ENCODE measurements at places on chromosomes 13 and 19. TPM values are rescaled to one million over a fixed set of nuclear protein-coding genes. Genes with fewer than 3 reads are reported as not detected.

MUC16 gene
- total RNA-seq: 0.66 TPM

ANKRD24 gene
- 2.1 TPM for total RNA-seq

TNFSF11 gene
- total RNA-seq: 3.9 TPM

VSTM1 gene
- total RNA-seq: not detected

CYP4F11 gene
- total RNA-seq: 3.9 TPM

ZIK1 gene
- total RNA-seq: 3.3 TPM

SCAF1 gene
- 16.1 TPM for total RNA-seq

GIPC3 gene
- 0.78 TPM for total RNA-seq

CCDC8 gene
- total RNA-seq: 13.0 TPM

ZIM2 gene
- not detected for total RNA-seq

RDH8 gene
- total RNA-seq: not detected

DNA sequence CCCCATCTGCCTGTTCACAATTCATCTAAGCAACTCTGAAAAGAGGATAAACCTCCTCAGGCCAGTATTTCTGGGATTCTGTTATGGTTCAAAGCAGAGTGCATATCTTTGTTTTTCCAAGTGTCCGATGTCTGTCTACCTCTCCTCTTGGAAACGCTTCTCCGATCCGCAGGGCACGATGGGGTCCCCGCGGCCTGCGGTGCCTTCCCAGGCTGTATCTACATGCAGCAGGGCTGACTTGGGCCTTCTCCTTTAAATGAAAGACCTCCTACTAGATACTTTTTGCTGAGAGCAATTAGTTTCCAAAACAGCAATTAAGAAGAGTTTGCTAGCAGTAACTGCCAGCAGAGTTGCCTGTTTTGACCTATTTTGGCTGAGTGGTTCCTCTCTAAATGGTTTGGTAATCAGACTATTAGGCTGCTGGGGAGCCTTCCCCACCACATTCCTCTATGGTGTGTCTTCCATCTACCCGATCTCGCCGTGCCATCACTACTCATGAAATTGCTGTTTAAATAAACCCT lies 23.5 kb downstream of the COL4A2 start:
- DNase-seq: no peak

DNA sequence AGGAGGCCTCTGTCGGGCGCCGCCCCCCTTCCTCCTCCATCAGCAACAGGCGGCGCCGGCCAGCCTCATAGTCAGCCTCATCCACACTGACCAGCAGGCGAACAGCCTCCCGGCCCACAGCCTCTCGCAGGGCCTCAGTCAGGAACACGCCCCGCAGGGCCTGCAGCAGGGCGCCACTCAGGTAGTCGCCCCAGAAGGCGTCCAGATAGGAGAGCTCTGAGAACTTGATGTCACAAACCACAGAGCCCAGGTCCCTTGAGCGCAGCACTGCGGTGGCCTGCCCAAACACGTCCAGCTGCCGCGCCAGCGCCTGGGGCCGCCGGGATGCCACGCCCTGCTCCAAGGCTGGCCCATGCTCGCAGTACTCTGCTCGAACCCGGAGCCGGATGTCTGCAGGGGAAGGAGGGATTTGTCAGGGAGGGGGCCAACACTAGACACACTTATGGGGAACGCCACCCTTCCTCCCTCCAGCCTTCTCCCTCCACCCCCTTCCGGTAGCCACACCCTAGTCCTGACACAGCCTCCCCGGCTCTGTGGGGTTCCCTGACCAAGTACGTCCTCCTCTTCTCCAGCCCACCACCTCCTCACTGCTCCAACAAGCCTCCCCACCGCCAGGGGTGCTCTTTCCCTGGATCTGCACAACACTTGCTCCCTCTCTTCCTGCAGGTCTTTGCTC lies 17.9 kb downstream of the DEDD2 start:
- DNase-seq: no peak

GRCh38 chr13:49681842-49682435 lies 9.3 kb downstream of the EBPL start:
- DNase-seq: no peak

DNA sequence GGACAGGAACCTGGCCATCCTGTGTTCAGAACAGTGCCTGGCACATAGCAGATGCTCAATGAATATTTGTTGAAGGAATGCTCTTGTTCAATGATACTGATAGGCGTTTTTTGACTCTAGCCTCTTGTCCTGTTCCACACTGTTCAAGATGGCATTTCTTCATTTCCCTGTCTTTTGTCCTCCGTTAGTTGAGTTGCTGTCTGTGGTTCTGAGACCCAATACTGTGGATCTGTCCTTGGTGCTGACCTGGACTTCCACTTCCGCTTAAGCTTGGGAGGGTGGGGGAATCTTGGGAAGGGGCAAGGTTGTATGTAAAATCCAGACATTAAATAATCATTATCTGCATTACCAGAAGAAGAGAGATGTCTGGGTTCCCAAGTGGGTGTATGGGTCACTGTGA lies 8.3 kb upstream of the KCNN4 start:
- DNase-seq: no peak

DNA sequence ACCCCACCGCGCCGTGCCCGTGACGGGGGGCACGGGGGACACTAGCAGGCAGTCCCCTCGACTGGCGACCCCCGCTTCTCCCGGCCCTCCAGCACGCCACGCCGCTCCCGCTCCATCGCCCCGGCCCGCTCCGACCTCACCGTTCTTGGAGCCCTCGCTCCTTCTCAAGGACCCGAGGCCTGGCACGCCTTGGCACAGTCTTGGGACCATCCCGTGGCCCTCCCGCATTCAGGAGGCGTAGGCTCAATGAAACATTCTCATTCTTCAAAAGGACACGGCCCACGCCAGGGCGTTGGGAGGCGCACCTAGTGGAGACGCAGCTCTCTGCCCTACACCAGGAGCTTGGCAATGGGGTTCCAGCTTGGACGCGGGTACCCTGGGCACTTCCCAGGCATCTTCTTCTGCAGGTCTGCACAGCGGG lies 473 bp upstream of the CERS1 start:
- no peak for DNase-seq

GRCh38 chr13:28976636-28977035 lies 156.5 kb downstream of the MTUS2 start:
- no peak for DNase-seq

- DNase-seq: no peak
Measured at GRCh38 chr19:39270036-39270871, 2.1 kb downstream of the IFNL2 start.

DNA sequence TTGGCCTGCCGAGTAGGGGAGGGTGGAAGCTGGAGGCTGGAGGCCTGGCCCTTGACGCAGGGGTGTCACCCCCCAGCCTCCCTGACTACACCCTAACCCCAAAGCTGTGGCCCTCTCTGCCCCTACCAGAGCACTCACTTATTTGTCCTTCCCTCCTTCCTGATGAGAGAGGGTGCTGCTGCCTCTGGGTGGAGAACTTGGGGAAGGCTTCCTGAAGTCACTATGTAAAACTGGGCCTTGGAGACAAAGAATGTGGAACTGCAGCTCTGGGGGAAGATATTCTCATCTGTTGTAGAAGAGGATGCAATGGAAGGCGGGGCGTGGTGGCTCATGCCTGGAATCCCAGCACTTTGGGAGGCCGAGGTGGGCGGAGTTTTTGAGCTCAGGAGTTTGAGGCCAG lies 485.2 kb downstream of the ZNF536 start:
- DNase-seq: no peak

DNA sequence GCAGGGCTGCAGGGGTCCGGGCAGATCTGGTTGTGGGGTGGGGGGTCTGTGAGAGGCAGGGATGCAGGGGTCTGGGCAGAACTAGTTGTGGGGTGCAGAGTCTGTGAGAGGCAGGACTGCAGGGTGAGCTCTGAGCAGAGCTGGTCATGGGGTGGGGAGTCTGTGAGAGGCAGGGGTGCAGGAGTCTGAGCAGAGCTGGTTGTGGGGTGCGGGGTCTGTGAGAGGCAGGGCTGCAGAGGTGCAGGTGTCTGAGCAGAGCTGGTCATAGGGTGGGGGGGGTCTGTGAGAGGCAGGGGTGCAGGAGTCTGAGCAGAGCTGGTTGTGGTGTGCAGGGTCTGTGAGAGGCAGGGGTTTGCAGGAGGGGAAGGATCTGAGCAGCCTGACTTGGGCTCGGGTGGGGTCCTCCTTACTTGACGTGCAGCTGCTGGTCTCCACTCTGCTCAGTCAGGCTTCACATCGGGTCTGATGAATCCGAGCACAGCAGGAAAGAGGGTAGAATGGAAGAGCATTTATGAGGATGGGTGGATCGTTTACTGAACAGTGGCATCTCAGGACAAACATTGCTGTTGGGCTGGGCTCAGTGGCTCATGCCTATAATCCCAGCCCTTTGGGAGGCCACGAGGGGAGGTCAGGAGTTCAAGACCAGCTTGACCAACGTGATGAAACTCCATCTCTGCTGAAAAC lies 31.2 kb downstream of the IGFL2 start:
- no peak for DNase-seq

- no peak for DNase-seq
Measured at GRCh38 chr13:37326334-37326733, 220.9 kb upstream of the CSNK1A1L start.

GRCh38 chr13:30450066-30450465 lies 15.7 kb downstream of the HMGB1 start:
- no peak for DNase-seq

DNA sequence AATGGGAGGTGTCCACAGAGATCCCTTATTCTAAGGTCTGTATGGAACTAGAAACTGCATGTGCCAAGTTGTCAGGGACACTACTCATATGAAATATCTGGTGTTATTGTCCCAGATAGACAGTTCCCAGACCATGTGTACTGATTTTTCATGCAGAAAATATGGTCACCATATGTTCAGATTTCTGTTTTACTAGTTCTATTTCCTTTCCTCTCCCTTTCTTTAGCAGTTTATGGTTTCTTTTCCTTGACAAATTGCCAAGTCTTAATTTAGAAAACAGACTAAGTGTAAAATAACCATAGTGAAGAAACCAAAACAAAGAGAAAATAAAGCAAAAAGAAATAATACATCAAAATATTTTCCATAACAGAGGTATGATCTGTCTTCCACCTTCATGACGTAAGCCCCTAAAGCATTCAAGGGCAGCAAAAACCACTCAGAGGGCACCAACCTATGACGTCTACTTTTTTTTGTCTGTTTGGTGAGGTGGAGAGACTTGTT lies 248.5 kb downstream of the KCTD12 start:
- DNase-seq: no peak

GRCh38 chr19:12828494-12828893 lies 5.9 kb downstream of the RTBDN start:
- DNase-seq: no peak

GRCh38 chr13:105679838-105680237 lies 855.6 kb downstream of the EFNB2 start:
- DNase-seq: no peak

All from body of pancreas (tissue), 4 donors.